ENCODE measurements at places on chromosomes 6 and 20.

DNA sequence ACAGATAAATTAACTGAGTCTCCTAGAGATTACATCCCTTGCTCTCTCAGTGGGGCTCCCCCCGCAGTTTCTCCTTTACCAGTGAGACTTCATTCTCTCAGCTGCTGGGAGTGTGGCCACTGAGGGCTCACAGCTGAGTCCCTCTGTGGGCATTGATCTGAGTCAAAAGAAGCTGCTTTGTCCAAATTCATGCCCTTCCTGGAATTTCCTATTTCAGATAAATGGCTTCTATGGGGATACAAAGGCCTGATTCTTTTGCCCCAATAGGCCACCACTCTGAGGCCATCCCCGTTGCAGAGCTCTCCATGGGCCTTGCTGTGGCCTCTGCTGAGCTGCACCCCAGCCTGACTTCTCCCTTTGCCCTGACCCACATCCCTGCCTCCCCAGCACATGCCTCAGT lies 10.0 kb downstream of the CST5 start:
- DNase-seq, result no peak

- DNase-seq, result no peak
Observed at GRCh38 chr6:14180609-14181008, 63.0 kb downstream of the CD83 start.

DNA sequence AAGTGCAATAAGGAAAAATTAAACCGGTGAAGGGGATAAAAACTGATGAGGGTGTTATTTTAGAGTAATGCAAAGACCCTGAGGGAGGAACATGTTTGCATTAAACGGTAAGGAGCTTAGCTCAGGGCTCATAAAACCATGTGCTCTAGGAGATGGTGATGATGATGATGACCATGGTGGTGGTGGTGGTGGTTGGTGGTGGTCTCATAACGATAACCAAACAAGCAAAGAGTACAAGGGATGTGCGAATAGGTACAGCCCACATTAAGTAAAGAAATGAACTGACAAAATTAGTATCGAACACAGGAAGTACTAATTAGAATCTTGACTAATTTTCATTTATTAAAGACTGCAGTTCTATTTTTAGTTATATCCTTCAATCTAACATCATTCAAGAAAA lies 139.1 kb downstream of the ATXN1 start:
- DNase-seq, result no peak

- no peak for DNase-seq
Observed at GRCh38 chr6:70377372-70377771, 35.9 kb upstream of the FAM135A start.

DNA sequence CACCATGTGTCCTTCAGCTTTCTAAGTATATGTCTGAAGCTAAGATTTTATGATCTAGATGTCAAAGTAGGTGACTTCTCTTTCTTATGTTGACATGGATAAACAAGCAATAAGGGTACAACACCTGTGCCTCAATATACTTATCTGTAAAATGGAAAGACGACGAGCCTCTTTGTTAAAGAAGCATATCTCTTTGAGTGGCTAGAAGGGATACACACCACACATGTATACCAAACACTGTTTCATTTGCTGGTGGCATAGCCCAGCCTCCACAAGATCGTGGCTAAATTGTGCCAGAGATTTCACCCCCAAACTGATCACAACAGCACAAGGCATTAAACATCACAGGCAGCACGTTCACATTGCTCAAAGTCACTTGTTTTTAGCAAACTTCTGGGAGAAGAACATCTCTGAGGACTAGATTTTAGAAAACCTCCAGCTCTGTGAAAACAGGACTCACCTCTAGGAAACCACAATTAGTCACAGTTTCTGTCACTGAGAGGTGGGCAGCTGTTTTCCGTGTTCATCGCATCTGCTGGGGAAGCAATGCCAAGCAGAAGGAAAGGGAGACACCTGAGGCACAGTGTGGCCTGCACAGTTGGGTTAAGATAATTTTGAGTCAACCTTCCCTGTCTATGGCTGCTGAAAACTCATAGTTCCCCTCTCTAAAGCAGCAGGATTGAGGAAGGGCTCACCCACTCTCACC lies 263.0 kb upstream of the PLCB4 start:
- no peak for DNase-seq

- DNase-seq, result no peak
Observed at GRCh38 chr20:40991181-40991889, 37.3 kb upstream of the TOP1 start.

DNA sequence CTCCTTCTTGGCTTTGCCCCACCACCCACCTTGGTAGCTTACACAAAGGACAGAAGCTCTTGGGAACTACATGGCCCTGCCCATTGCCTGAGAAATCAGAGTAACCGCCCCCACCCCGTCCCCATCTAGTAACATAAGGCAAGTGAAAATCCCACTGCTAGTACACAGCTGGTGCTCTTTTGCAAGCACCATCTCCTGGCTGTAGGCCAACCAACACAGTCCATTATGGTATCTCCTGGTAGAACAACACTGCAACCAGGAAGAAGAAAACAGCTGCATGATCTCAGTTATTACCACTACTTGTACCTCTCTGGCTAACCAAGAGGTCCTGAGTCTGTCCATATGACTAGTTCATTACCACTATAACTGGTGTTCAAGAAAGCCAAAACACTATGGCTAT lies 841.1 kb upstream of the MANEA start:
- DNase-seq, result no peak

GRCh38 chr6:35354361-35355135 lies 12.2 kb downstream of the PPARD start:
- no peak for DNase-seq
